ENCODE measurements at places on chromosomes 3 and 15.

DNA sequence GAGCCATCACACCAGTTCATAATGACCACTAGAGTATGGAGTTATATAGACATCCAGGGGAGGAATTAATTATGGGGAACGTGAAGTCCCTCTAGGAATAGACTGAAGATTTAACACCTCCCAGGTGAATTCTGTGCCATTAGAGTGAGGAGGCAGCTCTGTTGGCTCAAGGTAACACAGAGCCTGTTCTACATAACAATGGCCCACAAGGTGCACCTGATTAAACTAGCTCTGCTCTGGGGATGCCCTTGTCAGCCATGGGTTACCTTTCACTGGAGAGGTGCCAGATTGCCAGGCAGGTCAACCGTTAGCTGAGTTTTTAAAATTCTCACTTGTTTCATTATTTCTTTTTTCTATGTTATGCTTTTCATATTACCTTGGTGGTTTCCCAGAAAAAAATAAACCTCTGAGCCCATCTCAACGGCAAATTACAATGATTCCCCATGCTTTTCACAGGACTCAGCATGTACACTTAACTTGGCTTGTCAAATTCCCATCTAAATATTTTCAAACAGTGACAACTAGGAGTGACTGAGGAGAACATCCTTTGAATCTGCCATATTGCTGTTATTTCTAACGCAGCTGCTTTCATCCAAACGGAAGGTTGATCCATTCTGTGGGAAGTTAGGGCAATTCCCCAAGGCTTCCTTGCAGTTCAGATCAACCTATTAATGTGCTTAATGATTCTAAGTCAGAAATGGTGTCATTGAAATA lies 512.9 kb downstream of the MCTP2 start:
- no peak for DNase-seq

GRCh38 chr3:182067423-182067822 lies 355.7 kb downstream of the SOX2 start:
- DNase-seq, result no peak

GRCh38 chr15:74453925-74454763 lies 6.8 kb downstream of the UBL7 start:
- DNase-seq, result no peak

GRCh38 chr3:177177749-177178221 lies 19.5 kb downstream of the TBL1XR1 start:
- DNase-seq, result no peak

- no peak for DNase-seq
Observed at GRCh38 chr3:37627951-37628620, 233.6 kb upstream of the CTDSPL start.

- peak; percentile 9 for DNase-seq
Observed at GRCh38 chr3:12370758-12371157, 81.9 kb downstream of the PPARG start.

DNA sequence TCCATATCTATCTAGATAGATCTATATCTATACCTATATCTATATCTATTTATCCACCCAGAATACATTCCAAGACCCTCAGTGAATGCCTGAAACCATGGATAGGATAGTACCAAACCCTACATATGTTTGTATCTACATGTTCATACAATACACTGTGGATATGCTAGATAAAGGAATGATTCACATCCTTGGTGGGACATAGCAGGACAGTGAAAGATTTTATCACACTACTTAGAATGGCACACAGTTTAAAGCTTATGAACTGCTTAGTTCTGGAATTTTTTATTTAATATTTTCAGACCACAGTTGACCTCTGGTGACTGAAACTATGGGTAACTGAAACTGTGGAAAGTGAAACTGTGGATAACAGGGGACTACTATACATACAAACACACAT lies 198.8 kb upstream of the TTC14 start:
- no peak for DNase-seq

DNA sequence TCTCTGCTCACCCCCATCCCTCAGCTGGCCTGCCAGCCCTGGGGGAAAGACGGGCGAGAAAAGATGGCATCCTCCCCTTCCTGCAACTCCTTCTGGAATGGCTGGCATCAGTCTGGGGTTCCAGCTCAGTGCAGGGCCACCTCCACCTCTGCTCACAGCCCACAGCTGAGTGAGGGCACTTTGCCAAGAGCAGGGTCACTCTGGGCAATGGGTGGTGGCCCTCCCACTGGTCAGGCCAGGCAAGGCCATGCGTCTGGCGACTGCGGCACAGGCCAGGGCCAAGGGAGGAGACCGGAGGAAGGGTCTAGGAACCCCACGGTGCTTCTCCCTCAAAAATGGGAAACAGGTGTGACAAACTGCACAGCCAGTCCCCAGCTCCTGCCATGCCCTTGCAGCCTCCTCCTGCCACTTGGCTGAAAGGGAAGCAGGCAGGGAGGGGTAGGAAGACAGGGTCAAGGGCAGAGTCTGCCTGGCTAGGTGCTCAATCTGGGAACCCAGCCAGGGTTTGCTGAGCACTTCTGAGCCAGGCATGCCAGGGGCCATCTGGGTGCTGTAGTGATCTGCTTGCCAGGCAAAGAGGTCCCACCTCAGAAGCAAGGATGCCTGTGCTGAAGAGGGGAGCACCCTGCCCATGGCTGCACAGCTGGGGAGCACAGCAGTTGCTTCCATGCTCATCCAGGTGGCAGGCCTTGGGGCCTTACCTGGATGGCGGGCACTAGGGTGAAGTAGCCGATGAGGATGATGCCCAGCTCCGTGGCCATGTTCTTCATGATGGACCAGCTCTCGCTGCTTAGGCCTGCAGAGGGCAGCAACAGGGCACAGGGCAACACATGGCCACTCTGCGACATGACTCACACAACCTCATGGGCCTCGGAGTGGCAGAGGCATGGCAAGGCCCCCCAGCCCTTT lies 41.2 kb downstream of the PTPN23 start:
- DNase-seq, result peak; percentile 29
